ENCODE measurements at places on chromosomes 3 and 15.

GRCh38 chr15:77421370-77421700 is 647 bp downstream of the HMG20A start:
- DNase-seq = no peak

DNA sequence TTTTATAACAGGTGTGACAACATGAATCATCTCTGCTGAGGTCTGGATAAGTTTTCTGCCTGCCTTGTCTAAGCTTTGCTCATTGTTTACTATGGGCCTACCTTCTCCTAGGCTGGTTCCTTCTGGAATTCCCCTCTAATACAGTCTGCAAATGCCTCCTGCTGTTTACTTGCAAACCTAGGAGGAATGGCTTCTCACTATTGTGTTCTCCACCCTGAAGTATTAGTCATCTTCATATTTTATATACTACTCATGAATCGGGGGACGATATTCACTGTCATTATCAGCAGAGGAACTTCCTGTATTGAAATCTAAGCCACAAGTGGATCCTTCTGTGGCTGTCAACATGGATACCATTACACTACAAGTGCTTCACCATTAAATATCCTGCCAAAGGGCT is 154.8 kb downstream of the PLCL2 start:
- DNase-seq = no peak

GRCh38 chr15:100835636-100836035 is 44.0 kb upstream of the ALDH1A3 start:
- no peak for DNase-seq

DNA sequence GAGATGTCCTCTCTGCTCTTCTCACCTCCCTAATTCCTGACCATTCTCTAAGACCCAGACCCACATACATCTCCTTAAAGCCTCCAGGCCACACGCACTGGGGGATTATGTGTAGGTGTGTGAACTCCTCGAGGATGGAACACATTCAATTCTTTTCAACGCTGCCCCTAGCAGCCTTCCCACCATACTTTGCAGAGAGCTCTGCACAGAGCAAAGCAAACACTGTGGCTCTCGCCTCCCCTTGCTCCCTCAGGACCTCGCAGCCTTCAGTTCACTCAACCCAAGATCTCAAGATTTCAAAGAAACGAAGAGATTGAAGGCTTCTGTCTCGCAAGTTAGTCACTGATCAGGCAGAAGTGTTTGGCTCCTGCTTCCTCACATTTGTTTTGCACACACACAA is 6.0 kb downstream of the ACTC1 start:
- no peak for DNase-seq

DNA sequence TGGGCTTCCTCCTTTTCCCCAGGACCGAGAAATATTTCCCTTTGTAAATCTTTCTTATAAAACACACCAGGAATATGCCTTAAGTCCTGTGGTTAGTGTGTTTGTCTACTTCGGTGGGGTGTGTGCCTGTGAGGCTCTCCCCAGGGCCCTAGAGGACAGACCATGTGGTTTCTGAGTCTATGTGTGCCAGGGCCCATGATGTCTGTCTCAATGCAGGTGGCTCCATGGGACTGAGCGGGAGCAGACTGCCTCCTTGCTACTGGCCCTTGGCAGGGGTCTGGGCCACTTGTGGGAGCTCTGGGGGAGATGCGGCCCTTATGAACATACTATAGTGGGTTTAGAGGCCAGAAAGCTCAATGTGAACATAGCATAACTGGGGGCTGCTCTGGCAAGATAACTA is 37.6 kb downstream of the SCN5A start:
- no peak for DNase-seq

GRCh38 chr15:71570736-71571135 is 239.6 kb upstream of the NR2E3 start:
- no peak for DNase-seq

DNA sequence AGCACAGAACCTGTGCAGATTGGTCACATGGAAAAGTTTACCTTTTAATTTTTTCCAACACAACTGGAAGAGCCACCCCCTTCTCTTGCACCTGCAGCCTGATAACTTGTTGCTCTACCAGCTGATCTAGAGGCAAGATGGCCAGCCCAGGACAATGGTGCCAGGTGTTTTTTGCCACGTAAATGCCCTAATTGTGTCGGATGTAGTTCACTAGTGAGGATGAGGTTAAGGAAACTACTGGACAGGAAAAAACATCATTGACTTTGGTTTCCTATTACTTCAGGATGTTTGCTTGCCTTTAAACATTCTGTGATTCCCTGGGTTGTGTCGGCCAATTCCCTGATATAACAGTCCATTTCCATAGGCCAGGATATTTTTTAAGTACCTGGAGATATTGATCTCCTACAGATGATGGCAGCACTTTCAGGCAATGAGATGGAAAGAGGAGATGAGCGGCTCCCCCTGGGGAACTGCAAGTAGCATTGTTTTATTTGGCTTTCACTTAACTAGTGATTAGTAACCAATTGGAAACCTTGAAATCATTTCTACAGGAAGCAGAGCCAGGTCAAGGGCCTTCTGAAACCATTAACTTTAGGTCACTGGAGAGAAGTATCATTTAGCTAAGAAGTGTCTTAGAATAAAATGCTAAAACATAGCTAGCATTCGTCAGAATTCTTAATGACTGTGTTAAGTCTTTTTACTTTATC is 72.5 kb downstream of the OSBPL10 start:
- DNase-seq = no peak

- DNase-seq = no peak
Measured at GRCh38 chr15:33034588-33034987, 159.9 kb downstream of the FMN1 start.

GRCh38 chr3:20142517-20142916 is 43.5 kb downstream of the SGO1 start:
- DNase-seq = no peak

GRCh38 chr3:159609625-159610024 is 379.0 kb upstream of the IL12A start:
- DNase-seq = no peak

- DNase-seq = no peak
Measured at GRCh38 chr3:29291982-29292363, 11.1 kb downstream of the RBMS3 start.

- DNase-seq = no peak
Measured at GRCh38 chr15:75532413-75533250, 46.5 kb downstream of the PTPN9 start.

- no peak for DNase-seq
Measured at GRCh38 chr3:151379083-151379734, 5.3 kb downstream of the P2RY12 start.

GRCh38 chr15:29063646-29064045 is 177.9 kb downstream of the APBA2 start:
- DNase-seq = no peak

DNA sequence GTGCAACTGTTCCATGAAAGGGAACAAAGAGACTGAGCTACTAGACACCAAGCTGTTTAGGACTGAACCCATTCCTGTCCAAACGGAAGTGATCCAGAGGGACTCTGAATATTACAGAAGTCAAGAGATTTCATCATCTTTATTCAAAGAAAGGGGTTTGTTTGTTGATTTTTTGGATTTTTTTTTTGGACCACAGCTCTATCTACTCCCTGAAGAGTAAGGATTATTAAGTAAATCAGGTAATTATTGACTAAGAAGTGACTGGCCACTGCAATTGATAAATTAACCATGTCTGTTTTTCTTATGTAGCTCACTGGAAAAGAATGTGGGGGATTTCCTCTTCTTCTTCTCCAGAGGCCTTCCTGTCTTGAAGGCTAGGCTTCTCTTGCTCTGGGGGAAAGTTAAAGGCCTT is 146.6 kb upstream of the TPM1 start:
- no peak for DNase-seq

- no peak for DNase-seq
Measured at GRCh38 chr3:150240891-150241290, 167.2 kb upstream of the TSC22D2 start.

DNA sequence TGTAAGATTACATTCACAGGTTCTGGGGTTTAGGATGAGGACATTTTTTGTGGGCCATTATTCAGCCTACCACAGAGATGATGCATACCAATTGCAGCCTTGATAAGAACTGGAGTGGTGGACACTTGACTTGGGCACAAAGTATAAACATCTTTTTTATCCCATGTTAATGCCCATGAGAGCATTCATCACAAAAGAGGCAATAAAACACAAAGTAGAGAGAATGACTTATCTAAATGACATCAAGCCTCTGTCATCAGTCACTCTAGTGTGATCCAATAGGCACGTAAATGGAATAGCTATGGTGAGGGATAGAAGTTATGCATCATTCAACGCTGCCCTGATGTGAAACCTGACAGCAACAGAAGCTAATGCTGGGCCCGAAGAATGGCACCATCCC is 25.8 kb downstream of the VEPH1 start:
- DNase-seq = no peak

DNA sequence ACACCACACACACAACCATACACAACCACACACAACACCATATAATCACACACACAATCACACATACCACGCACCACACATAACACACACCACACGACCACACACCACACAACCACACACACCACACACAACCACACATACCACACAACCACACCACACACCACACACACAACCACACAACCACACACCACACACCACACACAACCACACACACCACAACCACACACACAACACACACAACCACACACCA is 24.2 kb downstream of the CPN2 start:
- no peak for DNase-seq

GRCh38 chr15:29822684-29823459 is 604 bp upstream of the TJP1 start:
- peak; percentile 76 for DNase-seq

GRCh38 chr15:66041276-66041675 is 172.0 kb downstream of the RAB11A start:
- no peak for DNase-seq

DNA sequence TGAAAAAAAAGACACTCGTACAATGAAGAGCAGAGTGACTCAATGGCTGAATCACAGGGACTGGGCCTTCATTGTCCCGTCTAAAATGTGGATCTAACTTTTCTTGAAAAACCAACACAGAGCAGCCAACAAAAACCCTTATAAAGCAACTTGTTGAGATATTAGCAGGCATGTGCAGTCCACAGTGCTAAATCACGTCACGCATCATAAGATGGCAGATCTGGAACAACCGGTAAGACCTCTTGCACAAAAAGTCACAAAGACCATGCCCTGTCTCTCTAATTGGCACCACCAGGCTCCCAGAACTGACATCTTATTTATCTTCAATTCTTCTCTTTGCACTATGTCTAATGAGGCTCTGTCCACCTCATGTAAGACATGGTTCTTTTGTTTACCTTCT is 177.0 kb downstream of the MAGI1 start:
- DNase-seq = no peak

GRCh38 chr15:68279779-68280753 is 2.5 kb downstream of the FEM1B start:
- DNase-seq = no peak

- DNase-seq = no peak
Measured at GRCh38 chr15:95284933-95285421, 1045.5 kb upstream of the NR2F2 start.

DNA sequence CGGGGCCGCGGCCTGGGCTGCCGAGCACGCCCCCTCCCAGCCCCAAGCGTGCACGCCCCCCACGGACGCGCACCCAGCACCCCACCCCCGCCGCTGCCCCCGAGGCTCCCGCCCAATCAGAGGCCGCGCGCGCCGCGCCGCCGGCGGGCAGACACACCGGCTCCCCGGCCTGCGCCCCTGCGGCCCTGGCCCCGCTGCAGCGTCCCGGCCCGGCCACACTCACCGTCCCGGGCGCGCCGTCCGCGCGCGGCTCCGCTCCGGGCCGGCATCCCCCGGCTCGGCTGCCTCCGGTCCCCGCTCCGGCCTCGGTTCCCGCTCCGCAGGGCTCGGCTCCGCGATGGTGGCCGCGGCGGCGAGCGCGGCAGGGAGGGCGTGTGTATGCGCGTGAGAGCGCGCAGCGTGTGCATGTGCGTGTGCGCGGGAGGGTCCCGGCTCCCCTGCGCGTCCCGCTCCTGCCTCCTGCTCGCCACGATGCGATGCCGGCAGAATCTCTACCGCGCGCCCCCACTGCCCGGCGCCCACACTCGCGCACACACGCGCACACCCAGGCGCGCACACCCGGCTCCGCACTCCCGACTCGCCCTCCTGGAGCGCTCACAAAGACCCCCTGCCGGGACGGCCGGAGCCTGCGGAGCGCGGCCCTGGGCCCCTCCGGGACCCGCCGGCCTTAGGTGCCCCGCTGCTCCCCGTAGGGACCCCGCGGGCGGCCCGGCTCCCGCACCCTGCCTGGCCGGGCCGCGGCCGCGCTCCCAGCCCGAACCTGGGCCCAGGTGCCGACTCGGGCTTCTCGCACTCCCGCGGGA is 186.5 kb upstream of the LINGO1 start:
- no peak for DNase-seq

GRCh38 chr15:91054816-91055215 is 32.4 kb upstream of the VPS33B start:
- no peak for DNase-seq

Measured in nucleus accumbens (tissue), 56 donors.